ENCODE measurements at places on chromosomes 1 and 21.

DNA sequence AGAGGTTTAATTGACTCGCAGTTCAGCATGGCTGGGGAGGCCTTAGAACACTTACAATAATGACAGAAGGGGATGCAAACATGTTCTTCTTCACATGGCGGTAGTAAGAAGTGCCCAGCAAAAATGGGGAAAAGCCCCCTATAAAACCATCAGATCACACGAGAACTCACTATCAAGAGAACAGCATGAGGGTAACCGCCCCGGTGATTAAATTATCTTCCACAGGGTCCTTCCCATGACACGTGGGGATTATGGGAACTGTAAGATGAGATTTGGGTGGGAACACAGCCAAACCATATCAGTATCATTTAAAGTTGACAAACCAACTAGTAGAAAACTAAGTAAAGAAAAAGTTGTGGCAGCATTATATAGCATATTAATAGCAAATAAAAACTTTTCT lies 71.3 kb upstream of the DNAJC6 start:
- DNase-seq, result no peak

GRCh38 chr1:55078470-55078869 lies 39.1 kb downstream of the PCSK9 start:
- no peak for DNase-seq

DNA sequence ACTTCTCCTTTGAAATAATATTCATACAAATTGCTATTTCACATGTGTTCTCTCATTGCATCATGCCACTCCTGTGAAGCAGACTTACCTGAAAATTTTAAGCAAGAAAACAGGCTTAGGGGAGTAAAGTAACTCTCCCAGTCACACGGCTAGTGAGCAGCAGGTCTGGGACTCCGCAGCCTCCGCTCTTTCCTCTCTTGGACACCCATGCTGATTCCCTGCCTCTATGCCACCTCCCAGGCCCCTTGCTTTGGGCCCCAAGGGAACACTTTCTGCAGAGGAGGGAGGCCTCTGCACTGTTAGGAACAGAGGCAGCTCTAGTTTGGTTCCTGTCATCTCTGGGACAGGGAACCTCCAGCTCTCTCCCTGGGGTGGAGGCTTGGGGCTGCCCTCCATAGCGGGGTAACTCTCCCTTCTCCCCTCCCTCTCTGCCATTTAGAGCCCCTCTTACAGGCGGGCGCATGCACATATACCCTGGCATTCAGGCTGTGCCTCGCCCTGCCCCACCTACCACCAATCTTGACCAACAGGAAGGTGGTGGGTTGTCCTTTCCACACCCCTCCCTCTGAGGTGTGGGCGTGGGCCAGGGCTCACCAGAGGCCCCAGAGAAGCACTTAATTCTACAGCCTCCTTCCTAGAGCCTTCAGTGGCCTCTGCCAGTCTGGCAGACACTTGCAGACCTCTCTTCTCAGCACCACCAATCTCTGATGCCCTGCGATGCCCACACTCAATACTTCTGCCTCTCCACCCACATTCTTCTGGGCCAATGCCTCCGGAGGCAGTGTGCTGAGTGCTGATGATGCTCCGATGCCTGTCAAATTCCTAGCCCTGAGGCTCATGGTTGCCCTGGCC lies at the start of gene RXFP4:
RXFP4 (plus strand) TSS at position 646 of the 852 bp plus-strand sequence; CDS start at position 718, 72 bp downstream.
- DNase-seq, result no peak

GRCh38 chr1:37861151-37861550 lies 1.8 kb upstream of the MTF1 start:
- DNase-seq, result no peak

DNA sequence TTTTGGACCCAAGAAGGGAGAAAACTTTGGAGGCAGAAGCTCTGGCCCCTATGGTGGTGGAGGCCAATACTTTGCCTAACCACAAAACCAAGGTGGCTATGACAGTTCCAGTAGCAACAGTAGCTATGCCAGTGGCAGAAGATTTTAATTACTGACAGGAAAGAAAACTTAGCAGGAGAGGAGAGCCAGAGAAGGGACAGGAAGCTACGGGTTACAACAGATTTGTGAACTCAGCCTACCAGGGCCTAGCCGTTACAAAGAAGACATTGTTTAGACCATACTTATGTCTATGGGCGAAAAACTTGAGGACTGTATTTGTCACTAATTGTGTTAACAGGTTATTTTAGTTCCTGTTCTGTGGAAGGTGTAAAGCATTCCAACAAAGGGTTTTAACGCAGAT lies 10.4 kb upstream of the ACOT11 start:
- no peak for DNase-seq
